ENCODE measurements at places on chromosomes 6 and 20.

DNA sequence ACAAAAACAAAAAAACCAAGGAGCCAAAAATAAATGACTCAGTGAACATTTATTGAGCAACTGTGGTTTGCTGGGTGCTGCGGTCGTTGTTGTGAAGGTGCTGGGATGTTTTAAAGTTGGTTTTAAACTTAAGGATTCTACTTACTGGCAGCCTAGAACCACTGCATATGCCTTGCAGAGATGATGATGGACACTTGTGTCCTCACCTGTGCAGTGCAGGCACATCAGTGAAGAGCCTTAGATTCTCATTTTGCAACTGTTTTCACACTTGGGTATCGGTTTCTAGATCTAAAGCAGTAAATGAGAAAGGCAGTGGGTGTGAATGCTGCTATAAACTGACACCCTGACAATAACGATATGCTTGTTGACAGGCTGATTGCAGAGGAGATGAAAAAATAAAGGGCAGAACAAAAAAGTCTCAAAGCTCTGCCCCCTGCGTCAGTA lies 68.8 kb downstream of the UTRN start:
- no peak for DNase-seq

GRCh38 chr6:146210406-146211083 lies 181.7 kb downstream of the GRM1 start:
- no peak for DNase-seq

DNA sequence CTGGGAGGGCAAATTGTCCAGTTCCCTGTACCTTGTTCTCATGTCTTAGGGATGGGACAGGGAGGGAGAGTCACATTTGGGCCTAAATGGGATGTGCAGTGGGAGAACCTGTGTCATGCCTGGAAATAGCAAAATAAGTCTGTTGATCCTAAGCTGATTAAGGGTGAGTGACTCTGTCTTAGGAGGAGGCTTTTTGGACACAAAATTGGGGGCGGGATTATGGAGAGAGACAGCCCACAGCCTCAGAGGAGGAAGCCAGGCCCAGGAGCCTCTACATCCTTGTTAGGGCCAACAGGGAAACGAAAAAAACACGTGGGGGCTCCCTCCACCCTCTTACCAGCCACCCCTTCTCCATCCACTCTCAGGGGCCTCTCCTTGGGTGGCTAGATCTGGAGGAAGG lies 2.2 kb downstream of the KCNB1 start:
- no peak for DNase-seq

DNA sequence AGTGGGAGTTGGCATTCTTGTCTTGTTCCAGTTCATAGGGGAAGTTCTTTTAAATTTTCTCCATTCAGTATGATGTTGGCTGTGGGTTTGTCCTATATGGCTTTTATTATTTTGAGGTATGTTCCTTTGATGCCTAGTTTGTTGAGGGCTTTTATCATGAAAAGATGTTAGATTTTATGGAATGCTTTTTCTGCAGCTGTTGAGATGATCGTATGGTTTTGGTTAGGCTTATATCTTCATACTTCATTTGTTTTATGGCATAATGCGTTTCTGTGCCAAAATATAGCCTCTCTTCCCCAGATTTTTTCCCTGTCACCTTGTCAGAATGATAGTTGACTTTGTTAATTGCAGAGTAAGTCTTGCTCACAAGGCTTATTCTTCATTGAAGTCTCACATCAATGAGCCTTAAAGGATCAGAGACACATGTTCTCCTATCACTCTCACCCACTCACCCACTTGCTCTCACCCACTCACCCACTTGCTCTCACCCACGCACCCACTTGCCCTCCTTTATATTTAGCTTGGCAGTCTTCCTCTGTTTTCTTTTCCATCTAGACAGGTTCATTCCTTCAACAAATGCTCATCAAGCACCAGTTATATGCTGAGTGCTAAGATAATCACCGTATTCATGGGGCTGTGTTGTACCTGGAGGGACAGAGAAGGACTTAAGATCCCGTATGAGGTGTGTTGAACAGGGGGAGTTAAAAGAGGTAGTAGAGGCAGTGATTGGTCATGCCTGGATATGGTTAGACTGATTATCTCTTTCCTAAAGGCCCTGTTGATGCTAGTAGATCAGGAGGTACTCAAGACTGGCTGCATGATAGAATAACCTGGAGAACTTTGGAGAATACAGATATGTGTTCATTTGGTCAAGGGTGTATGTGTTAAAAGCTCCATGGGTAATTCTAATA lies 19.3 kb downstream of the UST start:
- no peak for DNase-seq

DNA sequence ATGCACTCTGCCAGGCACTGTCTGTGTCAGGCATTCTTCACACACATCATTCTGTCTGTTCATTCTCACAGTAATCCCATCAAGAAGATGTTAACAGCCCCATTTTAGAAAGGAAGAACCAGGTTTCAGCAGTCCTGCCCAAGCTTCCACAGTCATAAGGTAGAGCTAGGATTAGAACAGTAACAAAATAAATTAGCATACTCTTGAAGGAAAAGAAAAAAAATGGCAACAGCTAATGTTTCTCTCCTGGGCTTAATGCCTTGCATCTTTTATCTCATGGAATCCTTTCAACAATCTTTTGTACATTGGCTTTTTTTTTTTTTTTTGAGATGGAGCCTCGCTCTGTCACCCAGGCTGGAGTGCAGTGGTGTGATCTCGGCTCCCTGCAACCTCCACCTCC lies 32.1 kb upstream of the AKAP12 start:
- DNase-seq = no peak
